ENCODE measurements at places on chromosomes 11 and 22.

DNA sequence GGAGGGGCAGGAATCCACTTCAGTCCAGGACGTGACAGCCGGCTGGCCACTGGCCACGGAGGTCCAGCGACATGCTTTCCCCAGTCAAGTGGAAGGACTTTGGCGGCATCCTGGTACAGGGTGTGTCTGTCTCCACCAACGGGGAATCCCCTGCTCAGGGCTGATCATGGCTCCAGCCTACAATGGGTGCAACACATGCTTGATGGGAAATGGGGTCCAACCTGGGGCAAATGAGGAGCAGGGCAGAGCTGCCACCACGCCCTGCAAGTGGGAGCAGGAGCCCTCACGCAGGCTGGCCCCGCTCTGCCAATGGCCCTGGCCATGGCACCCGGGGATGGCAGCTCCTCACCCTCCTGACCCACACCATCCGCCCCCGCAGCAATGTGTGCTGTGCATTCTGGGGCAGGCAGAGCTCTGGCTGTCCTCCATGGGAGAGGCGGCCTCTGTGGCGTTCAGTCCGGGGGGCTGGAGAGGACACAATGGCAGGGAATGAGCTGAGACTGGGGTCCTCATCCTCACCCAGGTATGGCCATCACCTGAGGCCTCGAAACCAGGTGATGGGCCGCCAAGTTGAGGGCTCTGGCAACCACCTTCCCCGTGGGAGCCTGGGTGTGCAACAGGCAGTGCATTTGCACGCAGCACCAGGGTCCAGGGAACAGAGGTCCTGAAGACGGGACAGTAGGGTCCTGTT is 5.8 kb upstream of the SEPTIN5 start:
- no peak for DNase-seq

DNA sequence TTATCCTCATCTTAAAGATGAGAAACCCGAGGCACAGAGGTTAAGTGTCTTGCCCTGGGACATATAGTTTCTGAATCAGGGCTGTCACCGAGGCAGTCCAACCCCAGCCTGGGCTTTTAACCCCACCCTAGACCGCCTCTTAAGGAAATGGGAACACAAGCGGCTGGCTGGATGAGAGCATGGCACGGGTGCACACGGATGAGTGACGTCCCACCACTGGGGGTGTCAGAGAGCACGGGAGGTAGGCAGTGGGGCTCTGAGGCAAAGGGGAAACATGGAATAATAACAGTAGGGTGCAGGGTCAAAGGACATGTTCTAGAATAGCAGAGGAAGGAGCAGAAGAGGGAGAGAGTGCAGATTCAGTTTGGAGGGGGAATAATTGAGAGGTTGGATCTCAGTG is 22.3 kb downstream of the PPFIBP2 start:
- DNase-seq = no peak

DNA sequence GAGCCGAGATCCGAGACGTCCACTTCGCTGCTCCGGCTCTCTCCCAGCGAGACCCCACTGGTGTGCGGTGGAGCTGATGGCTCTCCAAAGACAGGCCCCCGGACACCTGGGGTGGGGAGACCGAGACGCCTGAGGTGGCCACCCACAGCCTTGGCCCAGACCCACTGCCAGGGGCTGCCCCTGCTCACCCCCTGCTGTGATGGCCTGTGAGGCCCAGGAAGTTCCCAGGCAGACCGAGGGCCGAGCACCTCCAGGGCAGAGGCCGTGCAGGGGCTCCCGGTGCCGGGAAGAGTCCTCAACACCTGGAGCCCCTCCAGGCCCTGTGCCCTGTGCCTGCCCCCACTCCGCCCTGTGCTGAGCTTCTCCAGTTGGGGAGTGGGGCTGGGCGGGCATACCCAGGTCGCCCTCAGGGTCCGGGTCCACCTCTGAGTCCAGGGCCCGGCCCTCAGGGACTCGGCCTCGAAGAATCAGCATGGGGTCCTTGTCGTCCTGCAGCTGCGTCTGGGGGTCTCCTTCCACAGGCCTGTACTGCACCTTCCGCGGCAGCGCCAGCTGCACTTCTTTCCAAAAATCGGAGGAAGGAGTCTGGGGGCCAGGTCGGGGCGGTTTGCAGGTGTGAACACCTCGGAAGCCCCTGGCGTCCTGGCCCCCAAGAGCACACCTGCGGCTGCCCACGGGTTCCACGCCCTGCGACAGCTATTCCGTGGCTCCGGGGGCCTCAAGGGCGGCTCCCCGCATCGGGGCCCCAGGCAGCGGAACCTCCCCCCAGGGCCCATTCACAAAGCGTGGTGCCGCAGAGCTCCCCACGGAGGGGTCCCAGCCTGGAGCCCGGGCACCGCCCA is 8.6 kb downstream of the SIGIRR start:
- no peak for DNase-seq

DNA sequence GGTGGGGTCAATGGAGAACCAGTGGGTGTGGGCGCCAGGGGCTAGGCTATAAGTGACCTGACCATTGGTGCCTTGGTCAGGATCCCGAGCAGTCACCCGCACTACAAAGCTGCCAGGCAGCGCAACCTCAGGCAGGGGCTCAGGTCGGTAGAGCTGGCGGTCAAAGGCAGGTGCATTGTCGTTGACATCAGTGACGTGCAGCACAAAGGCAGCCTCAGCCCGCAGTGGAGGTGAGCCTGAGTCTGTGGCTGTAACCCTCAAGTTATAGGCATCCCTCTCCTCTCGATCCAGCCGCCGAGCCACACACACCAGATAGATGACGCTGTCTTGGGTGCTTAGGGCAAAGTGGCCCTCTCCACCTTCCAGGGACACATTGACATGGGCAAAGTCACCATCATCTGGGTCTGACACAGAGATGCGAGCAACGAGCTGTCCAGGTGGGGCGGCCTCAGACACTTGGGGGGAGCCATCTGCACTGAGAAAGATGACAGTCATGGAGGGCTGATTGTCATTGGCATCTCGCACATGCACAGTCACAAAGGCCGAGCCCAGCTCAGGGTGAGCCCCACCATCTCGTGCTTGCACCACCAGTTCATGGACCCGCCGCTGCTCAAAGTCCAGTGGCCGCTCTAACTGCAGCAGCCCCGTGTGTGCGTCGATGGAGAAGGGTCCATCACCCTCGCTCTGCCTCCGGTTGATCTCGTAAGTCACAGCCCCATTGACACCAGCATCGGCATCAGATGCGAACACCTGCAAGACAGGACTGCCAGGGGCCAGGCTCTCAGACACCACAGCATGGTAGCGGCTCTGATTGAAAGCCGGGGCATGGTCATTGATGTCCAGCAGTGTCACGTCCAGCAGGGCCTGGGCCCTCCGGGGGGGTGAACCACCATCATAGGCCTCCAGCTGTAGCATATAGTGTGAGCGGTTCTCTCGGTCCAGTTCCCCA is 15.3 kb downstream of the DCHS1 start:
- DNase-seq = no peak

- DNase-seq = no peak
Measured at GRCh38 chr11:20088397-20089225, 71.7 kb downstream of the DBX1 start.

GRCh38 chr22:29661336-29661735 is 57.9 kb downstream of the NF2 start:
- DNase-seq = no peak

GRCh38 chr11:102912482-102912830 is 37.7 kb upstream of the MMP12 start:
- DNase-seq = no peak

DNA sequence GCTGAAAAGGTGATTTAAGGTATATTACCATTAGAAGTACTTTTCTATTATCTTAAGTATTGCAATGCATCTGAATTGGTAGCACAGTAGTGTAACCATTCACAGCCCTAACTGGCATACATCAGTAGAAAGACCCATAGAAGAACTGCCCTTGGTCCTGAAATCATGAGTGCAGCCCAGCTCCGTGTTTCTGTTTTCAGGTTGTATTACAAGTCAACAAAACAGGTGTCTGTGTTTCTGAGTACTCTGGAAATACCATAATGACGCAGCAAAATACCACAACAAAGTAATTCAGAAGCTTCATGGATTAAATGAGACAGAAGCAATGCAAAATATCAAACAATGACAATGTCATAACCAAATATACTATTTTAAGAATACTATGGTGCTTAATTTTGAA is 226.3 kb downstream of the OPCML start:
- no peak for DNase-seq

DNA sequence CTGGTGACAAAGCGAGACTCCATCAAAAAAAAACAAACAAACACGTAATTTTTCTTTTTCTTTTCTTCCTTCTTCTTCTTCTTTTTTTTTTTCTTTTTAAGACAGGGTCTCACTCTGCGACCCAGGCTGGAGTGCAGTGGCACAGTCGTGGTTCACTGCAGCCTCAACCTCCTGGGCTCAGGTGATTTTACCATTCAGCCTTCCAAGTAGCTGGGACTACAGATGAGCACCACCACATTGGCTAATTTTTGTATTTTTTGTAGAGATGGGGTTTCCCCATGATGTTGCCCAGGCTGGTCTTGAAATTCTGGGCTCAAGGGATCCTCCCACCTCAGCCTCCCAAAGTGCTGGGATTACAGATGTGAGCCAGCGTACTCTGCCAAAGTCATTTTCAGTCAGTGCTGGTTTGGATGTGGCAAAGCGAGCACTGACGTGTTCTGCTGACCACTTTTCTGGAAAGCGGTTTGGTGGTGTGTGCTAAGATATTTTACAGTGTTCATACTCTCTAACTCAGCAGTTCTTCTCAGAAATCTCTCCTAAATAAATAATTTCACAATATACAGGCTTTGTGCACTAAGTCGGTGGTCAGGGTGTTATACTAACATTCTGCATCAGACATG is 10.7 kb downstream of the FAM118A start:
- DNase-seq = no peak

DNA sequence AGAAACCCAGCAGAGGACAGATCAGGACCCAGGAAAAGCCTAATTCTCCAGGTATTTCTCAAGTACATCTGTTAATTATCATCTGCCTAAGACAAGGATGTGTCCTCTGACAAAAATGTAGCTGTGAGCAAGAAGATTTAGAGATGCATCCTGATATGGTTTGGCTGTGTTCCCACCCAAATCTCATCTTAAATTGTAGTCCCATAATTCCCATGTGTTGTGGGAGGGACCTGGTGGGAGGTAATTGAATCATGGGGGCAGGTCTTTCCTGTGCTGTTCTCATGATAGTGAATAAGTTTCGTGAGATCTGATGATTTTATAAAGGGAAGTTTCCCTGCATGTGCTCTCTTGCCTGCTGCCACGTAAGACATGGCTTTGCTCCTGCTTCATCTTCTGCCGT is 381.8 kb downstream of the BUD13 start:
- DNase-seq = no peak

- DNase-seq = no peak
Measured at GRCh38 chr22:50531962-50532674, 2.3 kb upstream of the TYMP start.

DNA sequence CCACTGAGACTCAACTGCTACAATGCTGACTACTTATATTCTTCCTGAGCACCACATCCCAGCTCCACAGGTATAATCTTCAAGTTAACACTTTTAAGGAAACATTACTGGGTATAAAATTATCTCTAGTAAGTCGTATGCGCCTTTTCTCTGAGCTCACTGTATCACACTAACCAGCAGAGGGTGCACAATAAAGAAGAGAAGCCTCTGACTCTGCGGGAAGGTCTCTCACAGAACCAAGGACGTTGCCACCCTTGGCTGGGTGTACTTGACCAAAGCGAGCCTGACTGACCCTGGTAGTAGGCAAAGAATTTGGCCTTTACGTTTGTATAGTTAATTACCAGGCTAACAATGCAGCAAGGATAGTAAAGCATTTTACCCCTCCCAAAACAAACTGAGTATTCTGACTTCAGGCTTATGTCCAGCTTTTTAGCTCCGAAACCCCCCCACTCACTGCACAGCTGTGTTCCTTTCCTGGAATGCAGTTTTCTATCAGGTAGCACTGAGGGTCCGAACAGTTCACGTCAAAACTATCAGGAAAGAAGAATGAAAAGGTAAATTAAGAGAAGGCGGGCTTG is at the start of gene BTBD18:
BTBD18 (minus strand) TSS at position 144 of the 578 bp plus-strand sequence. CDS start 631 bp downstream, outside the sequence.
- no peak for DNase-seq

- DNase-seq = no peak
Measured at GRCh38 chr22:43847376-43848289, 14.7 kb downstream of the SULT4A1 start.

DNA sequence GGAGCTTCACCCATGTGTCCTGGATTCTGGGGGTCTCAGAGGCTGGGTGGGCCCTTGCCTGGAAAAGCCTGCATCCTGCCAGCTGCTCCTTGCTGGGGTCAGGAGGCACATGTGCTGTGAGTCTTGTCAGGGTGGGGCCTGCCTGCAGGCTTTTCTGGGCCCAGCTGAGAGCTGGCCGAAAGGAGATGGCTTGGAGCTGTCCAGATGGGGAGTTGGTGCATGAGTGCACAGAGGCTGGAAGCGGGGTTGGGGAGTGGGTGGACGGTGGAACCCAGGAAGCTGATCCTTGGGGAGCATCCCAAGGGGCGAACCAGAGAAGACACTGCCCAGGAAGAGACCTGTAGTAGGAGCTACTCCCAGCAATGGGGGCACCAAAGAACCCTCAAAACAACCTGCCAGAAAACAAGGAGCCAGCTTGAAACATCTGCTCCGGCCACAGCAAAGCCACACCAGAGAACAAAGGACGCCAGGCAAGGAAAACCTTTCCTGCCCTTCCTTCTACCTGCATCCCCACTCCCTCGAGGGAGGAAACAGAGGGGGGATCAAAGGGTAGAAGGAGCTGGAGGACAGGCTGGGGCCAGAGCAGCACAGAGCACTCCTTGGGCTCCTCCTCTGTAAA is 8.2 kb upstream of the KCTD17 start:
- no peak for DNase-seq

DNA sequence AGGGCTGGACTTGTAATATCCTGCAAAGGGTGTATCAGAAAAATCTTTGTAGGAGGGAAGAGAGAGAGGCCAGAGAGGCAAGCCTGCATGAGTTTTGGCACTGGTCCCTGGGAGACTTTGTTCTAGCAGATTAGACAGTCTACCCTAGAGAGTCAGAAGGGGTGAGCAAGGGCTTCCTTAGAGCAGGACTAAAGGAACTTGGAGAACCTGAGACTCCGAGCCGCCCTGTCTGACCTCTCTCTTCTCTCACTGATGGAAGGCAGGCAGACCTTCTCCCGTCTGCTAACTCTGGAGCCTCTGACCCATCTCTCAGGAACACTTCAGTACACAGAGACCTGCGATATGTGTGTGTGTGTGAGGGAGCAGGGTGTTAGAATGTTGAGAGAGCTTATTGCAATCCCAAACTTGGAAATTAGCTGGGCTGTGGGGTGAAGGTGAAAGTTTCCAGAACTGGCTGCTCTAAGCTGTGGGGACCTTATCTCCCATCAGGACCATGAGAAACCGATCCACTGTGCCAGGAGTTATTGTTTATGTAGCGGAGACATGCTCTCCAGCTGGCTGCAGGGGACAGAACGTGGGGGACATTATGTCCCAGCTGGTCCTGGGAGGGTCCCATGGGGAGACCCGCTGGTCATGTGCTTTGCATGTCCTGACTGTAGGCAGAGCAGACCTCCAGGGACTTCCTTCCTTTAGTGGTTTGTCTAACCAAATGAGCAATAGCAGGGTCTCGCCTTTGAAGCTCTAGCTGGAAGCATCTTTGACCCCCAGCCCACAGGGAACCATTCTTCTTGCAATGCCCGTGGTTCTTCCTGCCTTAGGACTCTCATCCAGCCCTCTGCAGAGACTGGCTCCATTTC is 51.1 kb downstream of the TIMP3 start:
- DNase-seq = no peak

- DNase-seq = no peak
Measured at GRCh38 chr22:47298017-47298785, 535.8 kb downstream of the TBC1D22A start.

- no peak for DNase-seq
Measured at GRCh38 chr11:14971865-14972580, at the start of gene CALCA. Gene CALCA (minus strand): TSS chr11:14972351. CDS start chr11:14971192, 1,159 bp downstream.

Data from cortex of kidney (tissue), 1 donor.